ENCODE measurements at places on chromosomes 12 and 14.

- H3K4me1 ChIP-seq = no peaks in the 10 kb centered on the region
- no peak overlapping the region for H3K27ac ChIP-seq
- DNase-seq = no peak
- H3K4me3 ChIP-seq = no peak overlapping the region
These were observed 691.4 kb upstream of the TBX3 start for GRCh38 chr12:115375186-115375991.

GRCh38 chr12:30794591-30795409, 40.0 kb upstream of the CAPRIN2 start:
- peaks cover 15% of the 10 kb centered on the region for H3K4me1 ChIP-seq
- no peak overlapping the region for H3K27ac ChIP-seq
- no peaks in the 10 kb centered on the region for H3K27me3 ChIP-seq
- no peak overlapping the region for H3K4me3 ChIP-seq
- H3K36me3 ChIP-seq = no peaks in the 10 kb centered on the region

GRCh38 chr12:79842630-79843029, 92.3 kb downstream of the PPP1R12A start:
- peaks cover 6% of the 10 kb centered on the region for H3K36me3 ChIP-seq
- no peaks in the 10 kb centered on the region for H3K4me1 ChIP-seq
- H3K4me3 ChIP-seq = no peak overlapping the region
- no peak for DNase-seq
- no peaks in the 10 kb centered on the region for H3K27me3 ChIP-seq

- no peak overlapping the region for H3K4me3 ChIP-seq
- peaks cover 44% of the 10 kb centered on the region for H3K4me1 ChIP-seq
- H3K36me3 ChIP-seq = no peaks in the 10 kb centered on the region
- H3K27ac ChIP-seq = no peak overlapping the region
These were observed 51.6 kb downstream of the PLEKHG3 start for GRCh38 chr14:64755781-64756221.

DNA sequence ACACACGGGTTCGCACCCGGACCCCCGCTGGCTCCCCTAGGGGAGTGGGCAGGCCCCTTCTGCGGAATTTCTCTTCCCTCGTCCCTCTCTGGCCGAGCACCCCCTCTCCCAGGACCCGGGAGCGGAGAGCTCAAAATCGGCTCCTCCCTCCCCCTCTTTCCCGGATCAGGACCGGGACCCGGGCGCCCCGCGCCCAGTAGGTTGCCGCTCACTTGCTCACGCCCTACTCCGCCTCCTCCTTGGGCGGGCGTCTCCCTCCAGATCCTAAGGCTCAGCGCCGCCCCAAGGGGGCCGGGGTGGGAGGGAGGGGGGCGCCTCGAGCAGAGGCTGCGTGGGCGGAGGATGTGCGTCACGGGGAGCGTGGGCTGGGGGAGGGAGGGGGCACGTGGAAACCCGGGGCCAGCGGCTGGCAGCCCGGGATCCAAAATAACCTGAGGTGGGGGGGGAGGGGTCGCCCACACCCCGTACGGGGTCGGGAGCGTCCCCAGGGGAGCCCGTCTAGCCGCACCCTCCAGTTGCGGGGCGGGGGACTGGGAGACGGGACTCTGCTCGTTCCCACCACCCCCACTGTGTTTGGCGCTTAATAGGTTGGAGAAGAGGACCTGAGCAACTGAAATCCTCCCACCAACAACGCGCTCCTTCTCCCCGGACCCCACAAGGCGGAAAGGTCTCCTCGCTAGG, 1.8 kb upstream of the NAB2 start:
- no peaks in the 10 kb centered on the region for H3K36me3 ChIP-seq
- peaks cover 37% of the 10 kb centered on the region for H3K4me1 ChIP-seq
- H3K4me3 ChIP-seq = peak overlapping the region; percentile 47

- H3K4me3 ChIP-seq = no peak overlapping the region
- H3K36me3 ChIP-seq = no peaks in the 10 kb centered on the region
- no peak for DNase-seq
These were observed 77.1 kb downstream of the RASSF9 start for GRCh38 chr12:85759091-85759490.

DNA sequence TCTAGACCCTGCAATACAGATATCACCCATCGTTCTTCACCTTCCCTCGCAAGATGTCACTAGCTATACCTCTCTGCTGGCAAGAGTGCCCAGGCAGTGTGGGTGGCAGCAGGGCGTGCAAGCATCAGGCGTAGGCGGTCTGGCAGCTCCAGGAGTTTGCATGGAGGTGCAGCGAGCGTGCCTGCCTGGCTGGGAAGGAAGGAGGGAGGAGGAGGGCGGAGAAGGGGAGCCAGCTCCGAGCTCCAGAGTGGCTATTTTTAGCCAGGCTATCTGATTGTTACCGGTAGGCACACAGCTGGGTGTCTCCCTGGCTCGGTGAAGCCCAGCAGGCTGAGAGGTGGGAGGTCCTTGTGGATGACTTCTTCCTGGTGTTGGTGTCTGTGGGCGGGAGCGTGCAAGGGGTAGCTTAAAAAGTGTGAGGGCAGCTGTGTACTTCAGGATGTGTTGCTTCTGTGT, 6.2 kb downstream of the FOXJ2 start:
- H3K4me3 ChIP-seq = no peak overlapping the region
- peak; percentile 79 for DNase-seq
- H3K27me3 ChIP-seq = no peaks in the 10 kb centered on the region
- H3K4me1 ChIP-seq = peaks cover 58% of the 10 kb centered on the region

GRCh38 chr12:52546126-52546525, 6.8 kb downstream of the KRT71 start:
- H3K27me3 ChIP-seq = no peaks in the 10 kb centered on the region
- H3K4me3 ChIP-seq = no peak overlapping the region
- no peaks in the 10 kb centered on the region for H3K36me3 ChIP-seq
- H3K4me1 ChIP-seq = no peaks in the 10 kb centered on the region
- H3K27ac ChIP-seq = no peak overlapping the region

DNA sequence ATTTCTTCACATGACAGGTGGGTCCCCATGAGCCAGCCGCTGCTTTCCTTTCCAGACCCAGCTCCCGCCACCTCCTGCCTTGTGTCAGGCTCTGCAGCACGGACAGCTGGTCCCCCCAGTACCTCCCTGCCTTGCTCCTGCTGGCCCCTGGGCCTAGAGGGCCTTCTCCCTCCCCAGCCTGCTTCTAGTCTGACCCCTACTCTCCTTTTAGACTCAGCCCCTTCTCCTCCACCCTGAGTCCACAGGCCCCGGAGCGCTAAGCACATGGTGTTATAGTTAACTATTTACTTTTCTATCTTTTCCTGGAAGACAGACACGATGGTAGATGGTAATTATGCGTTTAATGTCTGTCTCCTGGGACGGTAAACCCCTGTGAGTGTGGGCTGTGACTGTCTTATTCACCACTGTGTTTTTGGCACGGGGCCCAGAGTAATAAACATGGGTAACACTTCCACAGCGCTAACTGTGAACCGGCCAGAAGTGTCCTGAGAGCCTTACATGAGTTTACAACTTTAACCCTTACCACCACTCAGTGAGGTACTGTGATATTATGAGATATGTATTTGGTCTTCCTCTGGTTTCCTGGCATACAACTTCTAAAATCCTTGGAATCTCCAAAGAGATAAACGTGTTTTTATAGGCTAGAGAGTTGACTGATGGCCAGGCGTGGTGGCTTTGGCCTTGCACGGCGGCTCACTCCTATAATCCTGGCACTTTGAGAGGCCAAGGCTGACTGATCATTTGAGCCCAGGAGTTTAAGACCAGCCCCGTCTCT, 41.2 kb downstream of the DGLUCY start:
- DNase-seq = peak; percentile 53
- no peaks in the 10 kb centered on the region for H3K27me3 ChIP-seq
- H3K36me3 ChIP-seq = no peaks in the 10 kb centered on the region
- H3K4me1 ChIP-seq = peaks cover 50% of the 10 kb centered on the region
- H3K27ac ChIP-seq = no peak overlapping the region
- no peak overlapping the region for H3K4me3 ChIP-seq

- H3K4me1 ChIP-seq = no peaks in the 10 kb centered on the region
- no peak overlapping the region for H3K27ac ChIP-seq
- H3K27me3 ChIP-seq = no peaks in the 10 kb centered on the region
- no peak overlapping the region for H3K4me3 ChIP-seq
- no peaks in the 10 kb centered on the region for H3K36me3 ChIP-seq
These were observed 101.6 kb upstream of the PLXNC1 start for GRCh38 chr12:94046626-94047410.

- no peak overlapping the region for H3K27ac ChIP-seq
- no peaks in the 10 kb centered on the region for H3K27me3 ChIP-seq
- no peak overlapping the region for H3K4me3 ChIP-seq
- H3K36me3 ChIP-seq = no peaks in the 10 kb centered on the region
- H3K4me1 ChIP-seq = peaks cover 3% of the 10 kb centered on the region
- DNase-seq = no peak
These were observed 147.0 kb downstream of the SLC16A7 start for GRCh38 chr12:59742841-59743240.

Data from body of pancreas (tissue), 4 donors.